ENCODE measurements at places on chromosomes 4 and X.

DNA sequence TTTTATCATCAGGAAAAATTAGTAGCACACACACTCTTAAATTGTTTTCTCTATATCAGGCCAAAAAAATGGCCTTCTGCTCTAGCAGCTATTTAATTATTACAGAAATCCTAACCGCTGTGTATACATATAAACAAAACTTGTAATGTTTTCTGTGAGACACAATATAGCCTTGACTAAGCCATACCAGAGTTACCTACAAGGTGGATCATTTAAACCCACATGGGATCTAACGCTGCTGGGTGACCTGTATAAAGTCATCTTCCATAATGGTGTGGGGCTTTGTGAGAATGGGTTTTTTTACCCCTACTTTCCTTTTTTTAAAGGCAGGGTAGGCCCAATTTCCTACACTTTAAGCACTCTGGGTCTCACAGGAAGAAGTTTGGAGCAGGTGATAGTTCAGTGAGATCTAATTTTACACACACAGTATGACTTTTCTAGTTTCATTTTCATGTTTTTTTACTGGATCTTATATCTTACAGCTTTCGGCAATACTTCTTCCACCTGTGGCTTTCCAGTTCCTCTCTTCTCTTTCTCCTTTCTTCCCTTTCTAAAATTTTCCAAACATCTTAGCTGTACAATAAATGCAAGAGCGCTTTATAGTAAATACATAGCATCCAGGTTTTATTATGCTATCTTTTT, 66.9 kb upstream of the MMAA start:
- no peak for DNase-seq

GRCh38 chr4:121270389-121270788, 106.3 kb upstream of the TNIP3 start:
- DNase-seq, result no peak

DNA sequence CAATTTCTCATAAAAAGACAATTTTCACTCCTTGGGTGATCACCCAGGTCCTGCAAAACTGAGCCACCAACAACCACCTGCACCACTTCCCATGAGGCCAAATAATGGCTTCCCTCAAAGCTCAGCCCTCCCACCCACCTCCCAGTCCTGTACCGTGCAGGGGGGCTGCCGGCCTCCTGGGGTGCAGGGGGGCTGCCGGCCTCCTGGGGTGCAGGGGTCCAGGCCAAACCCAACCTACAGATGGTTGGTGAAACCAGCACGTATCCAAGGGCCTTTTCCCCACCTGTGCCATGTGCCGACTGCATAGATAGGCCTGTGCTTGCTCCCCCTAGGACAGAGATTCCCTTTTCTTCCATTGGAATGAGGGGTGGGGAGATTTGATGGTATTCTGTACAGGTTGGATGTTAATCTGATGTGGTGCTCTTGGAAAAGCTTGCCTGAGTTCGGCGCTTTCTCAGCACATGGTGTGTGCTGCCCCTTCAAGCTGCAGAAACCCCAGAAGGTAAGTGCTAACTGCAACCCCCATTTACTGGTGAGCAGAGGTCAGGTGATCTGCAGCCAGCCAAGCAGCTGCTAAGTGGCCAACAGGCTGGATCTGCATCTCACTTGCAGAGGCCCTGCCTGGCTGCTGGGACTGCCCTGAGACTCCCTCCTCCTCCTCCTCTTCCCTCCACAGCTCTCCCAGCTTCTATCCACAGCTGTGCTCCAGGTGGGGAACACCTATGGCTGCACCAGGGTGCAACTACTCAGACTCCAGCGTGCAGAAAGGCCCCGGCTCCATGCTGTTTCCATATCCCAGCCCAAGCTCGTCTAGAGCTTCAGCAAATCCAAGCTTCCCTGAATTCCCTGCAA, 38.8 kb downstream of the FRG1 start:
- no peak for DNase-seq

- DNase-seq, result no peak
Observed at GRCh38 chrX:67892401-67892800, 348.6 kb downstream of the AR start.

Data from T-helper 2 cell (primary cell).